ENCODE measurements at places on chromosomes 7 and 10. TPM values are rescaled to one million over a fixed set of nuclear protein-coding genes. Genes with fewer than 3 reads are reported as not detected.

Gene CTNNA3
- 1.5 TPM for total RNA-seq

DNA sequence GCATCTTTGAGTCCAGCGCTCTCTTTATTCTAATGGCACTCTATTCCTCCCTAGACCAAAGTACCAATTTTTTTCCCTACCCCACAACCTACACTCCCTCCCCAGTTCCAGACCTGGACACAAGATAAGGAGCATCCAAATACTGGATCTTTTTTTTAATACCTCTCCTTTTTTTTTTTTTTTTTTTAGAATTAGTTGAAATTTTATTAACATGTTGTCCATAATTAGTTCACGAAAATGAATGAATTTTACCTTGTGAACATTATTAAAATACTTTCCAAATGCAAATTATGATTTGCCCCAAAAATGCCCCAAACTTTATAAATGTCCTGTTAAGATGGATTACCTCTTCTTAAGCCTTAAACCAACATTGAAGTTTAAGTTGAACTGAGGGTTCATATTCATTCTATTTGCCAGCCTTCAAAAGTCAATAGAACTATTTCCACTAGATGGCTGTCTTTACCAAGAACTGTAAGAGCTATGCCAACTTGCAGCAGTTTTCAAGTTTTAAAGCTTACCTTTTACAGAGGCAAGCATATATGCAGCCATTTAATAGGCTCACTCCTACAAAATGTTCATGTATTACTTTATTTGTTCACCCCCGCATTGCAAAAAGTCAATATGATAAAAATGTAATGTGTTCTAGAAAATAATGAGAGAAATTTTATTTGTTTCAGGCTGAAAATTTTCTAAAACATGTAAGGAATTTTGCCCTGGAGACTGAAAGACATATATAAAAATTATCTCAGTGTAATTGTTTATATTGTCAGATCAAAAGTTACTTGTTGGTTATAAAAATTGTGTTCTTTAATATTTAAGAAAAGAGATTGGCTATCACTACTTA, 39.7 kb upstream of the TNKS2 start:
- no peaks in the 10 kb centered on the region for H3K36me3 ChIP-seq
- H3K4me3 ChIP-seq, result no peak overlapping the region
- H3K4me1 ChIP-seq, result no peaks in the 10 kb centered on the region

DNA sequence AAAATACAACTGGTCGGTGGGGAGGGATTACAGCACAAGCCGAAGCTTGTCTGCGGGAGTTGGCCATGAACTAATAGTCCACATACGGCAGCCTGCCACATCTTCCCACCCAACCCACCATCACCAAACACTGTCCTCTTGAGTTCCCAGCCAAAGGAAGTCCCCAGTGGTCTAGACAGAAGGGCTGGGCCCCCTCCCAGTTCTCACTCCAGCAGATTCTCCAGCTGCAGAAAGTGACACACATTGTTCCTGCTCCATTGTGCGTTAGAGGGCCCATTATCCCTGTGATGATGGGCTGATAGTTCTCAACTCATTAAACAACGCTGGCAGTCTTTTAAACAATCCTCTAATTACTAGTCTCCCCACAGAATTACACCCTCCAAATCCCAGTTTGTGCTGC, 148.0 kb downstream of the FGFR2 start:
- peaks cover 2% of the 10 kb centered on the region for H3K4me1 ChIP-seq
- no peak for DNase-seq
- H3K4me3 ChIP-seq, result no peak overlapping the region
- no peaks in the 10 kb centered on the region for H3K27me3 ChIP-seq

GRCh38 chr7:44113764-44114354, 9.5 kb downstream of the POLD2 start:
- H3K4me3 ChIP-seq, result no peak overlapping the region
- H3K36me3 ChIP-seq, result peaks cover 5% of the 10 kb centered on the region
- no peak for DNase-seq

Data from sigmoid colon (tissue), 7 donors.